Naive thymus-derived CD8-positive, alpha-beta T cell (primary cell): ENCODE measurements at places on chromosomes 5 and 9.

DNA sequence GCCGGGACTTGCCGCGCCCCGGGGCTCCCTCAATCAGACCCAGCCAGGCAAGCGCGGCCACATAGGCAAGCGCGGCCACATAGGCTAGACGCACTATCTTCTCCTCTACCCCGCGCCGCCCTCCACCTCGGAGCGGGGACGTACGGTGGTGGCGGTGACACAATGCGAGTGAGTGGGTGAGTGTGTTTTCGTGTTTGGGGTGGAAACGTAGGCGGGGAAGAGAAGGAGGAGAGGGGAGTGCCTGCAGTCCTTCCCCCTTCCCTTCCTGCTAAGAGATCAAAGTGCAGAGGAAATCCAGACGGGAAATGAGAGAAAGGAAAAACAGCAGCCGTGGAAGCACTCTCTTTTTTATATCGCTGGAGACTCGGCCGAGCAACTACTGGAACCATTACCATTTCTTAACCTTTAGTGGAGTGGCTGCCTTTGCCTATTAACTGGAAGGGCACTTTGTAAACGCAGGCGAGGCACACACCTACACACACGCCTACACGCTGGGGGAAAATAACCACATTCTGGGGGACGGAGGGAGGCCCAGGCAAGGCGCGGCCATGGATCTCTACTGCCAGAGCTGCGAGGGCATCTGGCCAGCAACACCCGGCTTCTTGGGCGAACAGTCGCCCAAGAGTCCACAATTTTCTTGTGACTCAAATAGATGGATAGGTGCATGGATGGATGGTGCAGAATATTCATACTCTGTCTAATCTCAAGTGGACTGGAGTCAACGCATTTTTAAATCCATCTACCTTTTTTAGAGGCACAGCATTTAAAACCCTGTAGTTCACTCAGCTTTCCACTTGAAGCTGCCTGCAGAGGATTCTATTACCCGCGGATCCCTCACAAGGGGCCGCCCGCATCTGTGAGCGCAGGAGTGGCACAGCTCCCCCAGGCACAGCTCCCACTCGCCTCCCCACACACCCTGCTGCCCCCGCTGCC is 2.1 kb downstream of the EDIL3 start:
- no peak for DNase-seq

DNA sequence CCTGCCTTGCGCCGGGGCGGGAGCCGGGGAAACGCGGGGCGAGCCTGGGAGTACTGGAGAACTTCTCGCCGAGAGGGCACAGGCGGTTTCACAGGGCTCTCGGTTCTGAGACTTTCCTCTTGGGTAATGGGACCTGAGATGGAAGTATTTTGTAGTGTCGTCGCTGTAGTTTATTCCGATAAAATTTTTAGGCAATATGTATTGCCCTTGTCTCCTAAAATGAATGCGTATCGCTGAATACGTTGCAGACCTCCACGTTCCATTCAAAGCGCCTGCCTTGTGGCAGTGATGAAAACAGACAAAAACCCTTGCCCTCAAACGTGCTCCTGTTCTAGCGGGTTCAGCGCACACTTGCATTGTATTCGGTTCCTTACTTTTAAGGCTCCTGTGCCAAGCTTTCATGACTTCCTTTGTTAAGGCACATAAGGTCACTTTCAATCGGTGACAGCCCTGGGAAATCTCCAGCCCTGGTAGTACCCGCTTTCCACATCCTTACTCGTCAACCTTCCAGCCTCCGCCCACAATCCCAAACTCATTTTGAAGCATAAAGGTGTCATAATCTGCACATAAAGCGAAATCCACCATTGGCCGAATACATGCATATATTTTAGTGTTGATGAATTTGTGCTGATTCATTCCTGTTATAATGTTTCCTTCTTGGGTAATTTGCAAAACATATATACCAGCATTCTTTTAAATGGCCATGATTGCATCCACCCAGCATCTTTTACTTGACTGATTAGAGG is 694 bp downstream of the RMI1 start:
- no peak for DNase-seq

DNA sequence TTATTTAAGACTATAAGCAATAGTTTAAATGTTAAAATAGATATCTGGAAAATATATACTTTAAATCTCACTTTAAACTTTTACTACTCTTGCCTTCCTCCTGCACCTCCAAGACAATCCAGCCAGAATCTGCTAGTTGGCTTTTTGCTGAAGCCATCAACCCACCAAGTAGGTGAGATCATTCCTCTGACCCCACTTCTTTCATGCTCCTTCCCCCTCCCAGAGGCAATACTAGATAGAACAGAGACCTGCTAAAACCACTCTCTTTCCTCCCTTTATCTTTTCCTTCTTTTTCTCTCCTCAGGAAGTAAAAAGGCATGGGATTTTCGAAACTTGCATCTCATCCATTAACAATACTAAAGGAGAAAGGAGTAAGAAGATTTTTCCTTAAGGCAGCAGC is 30.1 kb upstream of the CAMK4 start:
- no peak for DNase-seq

DNA sequence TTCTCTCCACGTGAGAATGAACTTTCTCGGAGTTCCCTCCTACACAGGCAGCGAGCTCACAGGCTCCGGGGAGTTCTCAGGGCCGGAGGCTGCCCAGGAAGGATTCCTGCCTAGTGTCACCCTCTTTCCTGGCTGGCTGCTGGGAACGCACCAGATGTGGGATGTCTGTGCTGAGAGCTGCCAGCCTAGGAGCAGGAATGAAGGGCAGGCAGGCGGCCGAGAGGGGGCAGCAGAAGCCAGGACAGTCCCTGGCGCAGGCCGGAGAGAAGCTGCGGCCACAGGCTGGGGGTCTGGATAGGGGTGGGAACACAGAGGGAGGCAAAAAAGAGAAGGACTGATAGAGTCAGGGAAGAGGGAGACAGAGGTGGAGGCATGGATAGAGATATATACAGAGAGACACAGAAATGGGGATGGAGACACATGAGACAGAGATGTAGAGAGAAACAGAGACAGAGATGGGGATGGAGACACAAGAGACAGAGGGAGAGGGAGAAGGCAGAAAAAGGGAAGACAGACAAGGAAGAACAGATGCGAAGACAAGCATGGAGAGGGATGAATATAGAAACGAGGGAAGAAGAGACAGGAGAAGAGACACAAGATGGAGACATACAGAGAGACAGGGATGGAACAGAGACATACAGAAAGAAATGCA is 25.3 kb upstream of the ENHO start:
- no peak for DNase-seq
